ENCODE measurements at places on chromosomes 4 and X.

GRCh38 chr4:78056265-78057129 is 626 bp upstream of the FRAS1 start:
- DNase-seq, result peak; percentile 97

- DNase-seq, result peak; percentile 80
These were observed 53.5 kb downstream of the PLAC1 start for GRCh38 chrX:134604701-134605311.

DNA sequence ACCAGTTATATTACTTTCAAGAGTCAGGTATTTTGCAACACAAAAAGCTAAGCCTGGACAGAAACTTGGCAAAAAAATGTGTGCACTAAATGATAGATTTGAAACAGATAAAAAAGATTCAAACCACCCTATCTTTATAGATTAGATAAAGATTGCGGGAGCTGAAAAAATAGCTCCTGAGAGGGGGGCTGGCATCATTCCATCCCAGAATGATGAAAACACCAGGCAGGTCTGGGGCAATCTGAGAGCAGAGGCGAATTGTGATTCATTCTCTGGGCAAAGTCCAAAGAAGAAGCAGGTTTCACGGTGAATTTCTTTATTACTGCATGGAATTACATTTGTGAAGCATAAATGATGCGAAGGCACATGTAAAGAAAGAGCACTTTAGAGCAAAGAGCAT is 168.5 kb upstream of the DMD start:
- DNase-seq, result no peak

GRCh38 chr4:169096221-169096620 is 86.2 kb upstream of the CBR4 start:
- DNase-seq, result no peak

- no peak for DNase-seq
These were observed 73.1 kb downstream of the MAML3 start for GRCh38 chr4:140080883-140081282.

DNA sequence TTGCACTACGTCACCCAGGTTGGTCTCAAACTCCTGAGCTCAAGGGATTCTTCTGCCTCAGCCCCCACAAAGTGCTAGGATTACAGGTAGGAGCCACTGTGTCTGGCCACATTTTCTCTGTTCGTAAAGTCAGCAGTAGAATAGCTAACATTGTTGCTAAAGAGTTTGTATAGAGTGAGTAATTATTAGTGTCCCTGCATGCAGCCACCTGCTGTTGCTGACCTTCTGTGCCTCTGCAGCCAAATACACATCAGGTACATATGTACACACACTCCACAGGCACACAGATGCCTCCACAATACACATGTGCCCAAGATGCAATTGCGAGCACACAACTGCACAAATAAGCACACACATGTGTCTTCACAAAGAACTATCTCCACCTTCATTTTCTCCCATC is 10.9 kb downstream of the DRD5 start:
- DNase-seq, result no peak

DNA sequence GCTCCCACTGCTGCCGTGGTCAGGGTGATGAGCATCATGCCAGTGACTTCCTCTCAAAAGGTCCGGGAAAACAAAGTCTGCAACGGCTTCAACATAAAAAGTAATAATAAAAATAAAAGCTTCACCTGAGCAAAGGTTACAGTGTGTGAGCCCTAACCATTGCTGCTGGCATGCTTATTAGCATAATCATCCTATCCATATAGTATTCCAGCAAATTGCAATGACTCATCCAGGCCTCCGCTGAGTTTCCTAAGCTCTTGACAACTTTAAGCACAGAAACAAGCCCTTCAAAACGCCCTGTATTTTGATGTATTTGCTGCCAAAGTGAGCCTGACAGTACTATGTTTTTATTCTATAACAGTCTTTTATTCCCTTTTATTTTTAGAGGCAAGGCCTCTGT is 100.5 kb downstream of the AASDH start:
- no peak for DNase-seq

GRCh38 chrX:74525116-74525515 is 89.3 kb downstream of the RLIM start:
- DNase-seq, result no peak

DNA sequence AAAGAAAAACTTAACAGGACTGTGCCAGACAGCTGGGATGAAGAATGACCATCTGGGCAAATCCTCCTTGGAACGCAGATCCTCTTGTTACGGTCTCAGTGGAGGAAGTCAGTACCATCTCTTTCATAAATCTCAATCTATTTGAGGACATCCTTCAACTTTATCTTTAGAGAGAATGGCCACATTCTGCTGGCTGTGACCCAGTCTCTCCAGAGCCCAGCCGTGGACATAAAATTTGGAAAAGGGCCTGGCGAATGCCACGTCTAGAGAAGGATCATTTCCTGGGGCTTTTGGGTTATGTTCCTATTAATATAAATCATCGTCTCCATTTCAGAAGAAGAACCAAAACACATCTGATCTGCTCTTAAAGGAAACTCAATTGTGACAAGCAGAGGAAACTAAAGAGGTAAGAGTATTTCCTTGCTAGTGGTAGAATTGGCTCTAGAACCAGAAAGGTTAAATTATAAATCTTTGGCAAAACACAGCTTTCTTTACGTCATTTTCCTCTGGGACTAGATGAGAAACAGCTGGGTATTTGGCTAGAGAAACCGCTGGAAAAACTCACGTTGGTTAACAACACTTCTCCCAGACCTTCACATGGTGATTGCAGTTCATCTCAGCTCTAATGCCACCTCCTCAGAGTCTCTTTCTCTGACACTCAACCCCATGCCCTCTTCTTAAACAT is 164.7 kb downstream of the CHIC2 start:
- DNase-seq, result no peak
